ENCODE measurements at places on chromosomes 7 and 10.

GRCh38 chr7:2182461-2182860 is 50.3 kb downstream of the MAD1L1 start:
- DNase-seq: no peak

- no peak for DNase-seq
These were observed 42.2 kb upstream of the MXI1 start for GRCh38 chr10:110165239-110165638.

- DNase-seq: no peak
These were observed 9.3 kb upstream of the MYL7 start for GRCh38 chr7:44150466-44150832.

- no peak for DNase-seq
These were observed 65.6 kb downstream of the DOCK4 start for GRCh38 chr7:112140600-112140999.

GRCh38 chr10:44830022-44830421 is 81.1 kb upstream of the TMEM72 start:
- DNase-seq: no peak

DNA sequence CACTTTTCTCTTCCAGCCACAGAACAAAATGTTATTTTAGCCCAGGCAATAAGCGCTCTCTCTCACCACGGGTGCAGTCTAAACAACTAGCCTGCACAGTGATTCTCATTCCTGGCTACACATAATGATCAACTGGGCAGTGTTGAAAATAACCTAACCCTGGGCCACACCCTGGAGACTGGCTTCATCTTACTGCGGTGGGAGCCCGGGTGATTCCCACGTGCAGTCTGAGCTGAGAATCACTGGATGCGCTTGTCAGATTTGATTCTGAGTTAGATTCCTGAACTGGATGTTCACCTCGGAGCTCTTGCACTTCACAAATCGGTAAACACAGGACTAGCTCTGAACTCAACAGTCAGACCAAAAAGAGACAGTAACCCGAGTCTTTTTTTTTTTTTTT is 14.9 kb downstream of the ZC3HAV1 start:
- no peak for DNase-seq

DNA sequence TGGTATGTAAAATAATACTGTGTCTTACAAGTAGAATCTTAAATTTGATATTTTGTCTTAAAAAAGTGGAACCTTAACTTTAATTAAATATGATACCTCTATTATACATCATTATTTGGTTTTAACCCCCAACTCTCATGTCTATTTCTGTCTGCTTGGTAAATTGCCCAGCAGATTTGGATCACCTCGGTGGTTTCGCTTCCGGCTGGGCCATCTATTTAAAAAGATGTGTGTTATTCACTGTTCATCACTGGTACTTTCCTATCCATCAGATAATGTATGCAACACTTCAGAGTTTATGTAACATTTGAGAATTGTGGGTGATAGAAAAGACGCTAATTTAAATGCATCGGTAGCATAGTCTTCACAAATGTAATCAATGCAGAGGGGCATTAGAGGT is 119.7 kb downstream of the SND1 start:
- DNase-seq: no peak
